ENCODE measurements at places on chromosomes 13 and 19.

- DNase-seq = no peak
Measured at GRCh38 chr19:34044021-34044420, 128.3 kb upstream of the LSM14A start.

DNA sequence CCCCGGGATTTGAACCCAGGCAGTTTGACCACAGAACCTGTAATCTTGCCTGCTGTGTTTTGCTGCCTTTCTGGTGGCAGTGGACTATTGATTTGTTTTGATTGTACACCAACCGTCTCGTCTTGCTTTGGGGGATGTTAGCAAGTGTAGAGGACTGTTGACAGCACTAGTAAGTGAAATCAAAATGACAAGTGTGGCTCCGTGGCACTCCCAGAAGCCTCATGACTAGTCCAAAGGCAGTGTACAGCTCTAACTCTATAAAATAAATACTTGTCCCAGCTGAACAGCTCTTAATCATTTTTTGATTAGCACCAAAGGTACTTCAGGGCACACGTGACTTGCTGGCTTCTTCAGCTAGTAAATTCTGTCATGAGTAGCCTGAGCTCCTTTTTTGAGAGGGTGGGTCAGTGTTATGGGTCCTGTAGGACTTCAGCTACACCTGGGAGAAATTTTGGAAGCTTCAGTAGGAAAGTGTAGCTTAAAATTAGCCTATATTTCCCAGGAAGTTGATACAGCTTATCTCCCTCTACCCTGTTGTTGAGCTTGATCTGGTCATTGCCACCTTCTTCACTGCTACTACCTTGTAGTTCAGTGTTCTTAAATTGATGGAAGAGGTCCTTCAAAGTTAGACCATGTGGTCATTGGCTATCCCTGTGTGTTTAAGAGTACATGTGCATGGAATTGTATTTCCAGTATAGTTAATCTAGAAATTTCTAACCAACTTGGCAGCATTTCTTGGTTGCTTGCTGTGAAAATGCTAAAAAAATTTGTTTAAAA lies 15.1 kb downstream of the TM9SF2 start:
- no peak for DNase-seq

GRCh38 chr19:17404621-17405249 lies 695 bp downstream of the BST2 start:
- DNase-seq = no peak

- DNase-seq = no peak
Measured at GRCh38 chr13:113009743-113010509, 40.9 kb downstream of the MCF2L start.

- no peak for DNase-seq
Measured at GRCh38 chr19:3142292-3142670, 6.4 kb downstream of the GNA15 start.

DNA sequence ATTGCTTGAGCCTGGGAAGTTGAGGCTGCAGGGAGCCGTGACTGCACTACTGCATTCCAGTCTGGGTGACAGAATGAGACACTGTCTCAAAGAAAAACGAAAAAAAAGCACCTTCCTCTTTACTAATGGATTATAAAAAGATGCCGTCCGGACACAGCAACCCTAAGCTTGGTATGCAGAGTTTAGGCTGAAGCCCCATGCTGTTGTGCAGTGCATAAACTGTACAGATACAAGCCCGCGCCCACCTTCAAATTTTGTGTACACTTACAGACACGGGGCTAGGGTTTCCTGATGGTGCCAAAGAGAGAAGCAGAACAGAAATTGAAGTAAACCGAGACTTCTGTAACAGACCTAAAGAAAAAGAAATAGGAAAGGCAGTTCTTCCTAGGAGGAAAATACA lies 9.0 kb downstream of the LPAR6 start:
- no peak for DNase-seq

- DNase-seq = no peak
Measured at GRCh38 chr19:10290876-10291553, 1.3 kb downstream of the ICAM5 start.

- peak; percentile 83 for DNase-seq
Measured at GRCh38 chr19:50357178-50358100, 8.0 kb downstream of the NAPSA start.

DNA sequence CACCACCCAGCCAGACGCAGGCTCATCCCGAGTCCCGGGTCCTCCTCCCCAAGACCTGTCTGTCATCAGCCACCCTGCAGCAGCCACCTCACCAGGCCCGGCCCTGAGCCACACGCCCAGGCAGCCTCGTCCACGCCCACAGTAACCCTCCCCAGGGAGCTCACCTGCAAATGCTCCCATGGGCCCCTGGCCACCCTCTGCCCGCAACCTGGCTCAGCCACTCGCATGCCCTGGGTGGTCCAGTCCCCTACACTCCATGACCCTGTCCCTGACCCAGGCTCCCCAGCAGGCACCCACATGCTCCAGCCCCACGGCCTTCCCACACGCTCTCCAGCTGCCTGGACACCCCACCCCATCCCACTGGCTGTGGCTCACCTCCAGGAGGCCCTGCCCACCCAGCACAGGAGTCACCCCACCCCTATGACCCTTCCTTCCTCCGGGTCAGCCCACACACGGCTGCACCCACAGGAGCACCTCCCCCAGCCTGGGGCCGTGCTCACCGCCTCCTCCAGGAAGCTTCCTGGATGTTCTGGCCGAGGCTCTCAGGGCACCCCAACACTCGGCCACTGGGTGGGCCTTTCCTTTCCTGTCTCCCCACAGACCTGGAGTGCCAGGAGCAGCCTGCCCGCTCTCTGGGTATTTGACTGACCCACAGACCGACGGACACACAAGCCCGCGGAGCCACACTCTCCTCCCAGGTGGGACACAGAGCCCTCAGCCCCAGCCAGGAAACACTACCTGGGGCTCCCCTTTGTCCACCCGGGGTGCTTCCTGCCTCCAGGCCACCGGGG lies 3.6 kb downstream of the TMEM259 start:
- DNase-seq = no peak
